ENCODE measurements at places on chromosomes 6 and 20. TPM values are rescaled to one million over a fixed set of nuclear protein-coding genes. Genes with fewer than 3 reads are reported as not detected.

The OR2B3 gene
- not detected for total RNA-seq

The SRMS gene
- not detected for total RNA-seq

The CD24 gene
- total RNA-seq: 0.68 TPM

The NKX2-2 gene
- total RNA-seq: not detected

The GNAS-AS1 gene
- total RNA-seq: 1.0 TPM

The LAMA5 gene
- total RNA-seq: 0.54 TPM

The SIRPB2 gene
- not detected for total RNA-seq

The SYS1 gene
- 34.9 TPM for total RNA-seq

The PARD6B gene
- 6.8 TPM for total RNA-seq

The RAET1L gene
- not detected for total RNA-seq

The THBS2 gene
- total RNA-seq: not detected

The CLIC5 gene
- 6.0 TPM for total RNA-seq

The HLA-B gene
- 5,542 TPM for total RNA-seq

The CCN6 gene
- total RNA-seq: not detected

The GCNT2 gene
- total RNA-seq: 7.5 TPM

Data from activated naive CD8-positive, alpha-beta T cell treated with anti-CD3 and anti-CD28 coated beads, Interleukin-2, amount 10 ng/mL, durations not matched to agents 7 days and 5 days (primary cell).